ENCODE measurements at places on chromosomes 1 and 21. TPM values are rescaled to one million over a fixed set of nuclear protein-coding genes. Genes with fewer than 3 reads are reported as not detected.

FAM72D gene
- 5.1 TPM for total RNA-seq

LYPD8 gene
- total RNA-seq, result not detected

ARHGAP30 gene
- 314 TPM for total RNA-seq

MNDA gene
- total RNA-seq, result not detected

NUP133 gene
- 37.5 TPM for total RNA-seq

ZSWIM5 gene
- 0.17 TPM for total RNA-seq

IQGAP3 gene
- 11.6 TPM for total RNA-seq

ANGEL2 gene
- total RNA-seq, result 51.5 TPM

CLCA4 gene
- not detected for total RNA-seq

C4BPB gene
- total RNA-seq, result 15.6 TPM

LIN28A gene
- not detected for total RNA-seq

C1QB gene
- total RNA-seq, result not detected
